ENCODE measurements at places on chromosomes 13 and 19.
A peak's percentile ranks its signal among the peaks of the same experiment; 100 is the strongest.

DNA sequence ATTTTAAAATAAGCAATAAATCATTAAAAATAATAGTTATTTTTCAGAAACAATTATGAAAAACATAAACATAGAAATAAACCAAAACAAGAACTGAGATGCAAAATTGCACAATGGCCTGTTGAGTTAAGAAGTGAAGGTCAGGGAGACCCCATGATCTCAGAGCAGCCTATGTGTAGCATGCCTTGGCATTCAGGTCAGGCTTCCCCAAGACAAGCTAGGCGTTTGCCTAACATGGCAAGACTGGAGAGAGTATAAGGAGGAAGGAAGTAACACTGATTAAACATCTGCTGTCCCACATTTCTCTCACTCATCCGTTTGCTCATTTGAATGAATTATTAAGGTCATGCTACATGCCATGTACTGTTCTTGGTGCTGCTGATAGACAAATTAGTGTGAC, 291.8 kb downstream of the TSHZ3 start:
- DNase-seq = no peak

- no peak for DNase-seq
These were observed 22.5 kb upstream of the ZNF845 start for GRCh38 chr19:53311044-53311443.

DNA sequence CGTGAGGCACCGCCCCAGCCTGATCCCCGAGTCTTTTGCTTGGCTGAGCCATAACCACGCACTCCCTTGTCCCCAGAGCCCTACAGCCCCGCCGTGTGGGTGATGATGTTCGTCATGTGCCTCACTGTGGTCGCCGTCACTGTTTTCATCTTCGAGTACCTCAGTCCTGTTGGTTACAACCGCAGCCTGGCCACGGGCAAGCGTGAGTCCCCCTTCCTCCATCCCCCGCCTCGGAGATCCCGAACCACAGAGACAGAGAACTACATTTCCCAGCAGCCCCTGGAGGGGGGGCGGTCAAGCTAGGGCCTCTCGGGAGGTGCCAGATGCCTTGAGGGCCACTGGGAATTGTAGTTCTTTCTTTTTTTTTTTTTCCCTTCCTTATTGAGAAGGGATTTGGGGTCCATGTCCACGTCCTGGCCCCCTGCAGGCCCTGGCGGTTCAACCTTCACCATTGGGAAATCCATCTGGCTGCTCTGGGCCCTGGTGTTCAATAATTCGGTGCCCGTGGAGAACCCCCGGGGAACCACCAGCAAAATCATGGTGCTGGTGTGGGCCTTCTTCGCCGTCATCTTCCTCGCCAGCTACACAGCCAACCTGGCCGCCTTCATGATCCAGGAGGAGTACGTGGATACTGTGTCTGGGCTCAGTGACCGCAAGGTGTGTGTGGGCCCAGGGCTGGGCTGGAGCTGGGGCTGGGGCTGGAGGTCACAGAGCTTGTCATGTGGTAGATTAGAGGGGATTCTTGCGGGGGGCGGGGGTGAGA, 25.9 kb downstream of the GRIN2D start:
- DNase-seq = peak; percentile 59

DNA sequence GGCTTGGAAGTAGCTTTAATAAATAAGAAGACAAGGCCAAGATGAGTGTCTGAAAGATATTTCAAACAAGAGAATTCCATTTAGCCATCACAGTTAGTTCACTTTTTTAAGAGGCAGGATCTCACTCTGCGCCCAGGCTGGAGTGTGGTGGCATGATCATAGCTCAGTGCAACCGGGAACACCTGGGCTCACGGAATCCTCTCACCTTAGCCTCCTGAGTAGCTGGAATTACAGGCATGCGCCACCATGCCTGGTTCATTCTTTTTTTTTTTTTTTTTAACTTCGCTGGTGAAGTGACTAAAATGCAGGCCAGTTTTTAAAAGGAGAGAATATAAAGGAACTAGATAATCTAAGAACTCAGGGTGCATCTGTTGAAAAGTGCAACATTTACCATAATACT, 200.3 kb downstream of the KCTD12 start:
- no peak for DNase-seq

GRCh38 chr13:39099231-39099630, 61.0 kb downstream of the NHLRC3 start:
- no peak for DNase-seq

DNA sequence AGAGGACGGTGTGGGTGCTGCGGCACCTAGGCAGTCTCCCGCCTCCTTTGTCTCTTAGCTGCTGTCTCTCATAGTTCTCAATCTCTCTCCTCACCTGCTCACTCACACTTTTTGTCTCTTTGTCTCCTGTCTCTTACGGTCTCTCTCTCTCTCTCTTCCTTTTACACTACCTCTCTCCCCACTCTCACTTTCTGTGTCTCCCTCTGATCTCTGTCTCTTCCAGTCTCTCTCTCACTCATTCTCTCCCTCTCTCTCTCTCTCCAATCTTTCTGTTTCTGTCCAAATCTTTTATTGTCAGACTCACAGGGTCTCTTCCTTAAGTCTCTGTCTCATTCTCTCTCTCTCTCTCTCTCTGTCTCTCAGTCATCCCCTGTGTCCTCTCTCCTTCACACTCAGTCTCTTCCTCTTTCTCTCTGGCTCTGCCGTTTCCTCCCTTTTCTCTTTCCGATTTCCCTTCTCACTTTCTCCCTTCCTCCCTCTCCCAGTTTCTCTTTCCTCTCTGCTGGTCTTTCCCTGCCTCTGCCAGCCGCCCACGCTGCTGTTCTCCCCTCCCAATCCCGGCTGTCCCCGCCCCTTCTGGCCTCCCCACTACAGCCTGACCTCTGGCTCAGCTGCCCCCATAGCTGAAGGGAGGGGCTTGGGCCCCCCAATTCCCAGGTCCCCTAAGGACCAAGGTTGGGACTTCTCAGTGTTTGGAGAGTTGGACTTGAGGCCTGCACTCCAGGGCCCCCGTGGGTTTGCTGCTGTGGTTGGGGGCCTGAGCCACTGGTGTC, at the start of gene PLEKHA4:
Gene PLEKHA4, minus strand, starts transcription at position 504 of the 773 bp plus-strand sequence. CDS start 997 bp downstream, outside the sequence.
- no peak for DNase-seq

- no peak for DNase-seq
These were observed 51.1 kb downstream of the HSPH1 start for GRCh38 chr13:31110617-31111016.

- no peak for DNase-seq
These were observed 7.6 kb downstream of the EFNB2 start for GRCh38 chr13:106527826-106528225.

DNA sequence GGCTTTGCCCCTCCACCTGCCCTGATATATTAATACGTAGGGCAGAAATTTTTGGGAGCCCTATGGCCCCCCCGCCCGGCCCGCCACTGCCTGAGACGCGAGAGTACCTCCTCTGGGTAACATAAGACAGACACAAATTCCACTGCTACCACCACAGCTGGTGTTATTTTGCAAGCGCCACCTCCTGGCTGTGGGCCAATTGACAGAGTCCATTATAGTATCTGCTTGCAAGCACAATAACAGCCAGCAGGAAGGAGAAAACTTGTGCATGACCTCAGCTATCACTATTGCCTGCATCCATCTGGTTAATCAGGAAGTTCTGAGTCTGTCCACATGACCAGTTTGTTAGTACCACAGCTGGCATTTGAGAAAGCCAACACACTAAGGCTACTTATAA, 25.3 kb upstream of the OR10H2 start:
- no peak for DNase-seq

GRCh38 chr19:1513499-1514294, 878 bp upstream of the ADAMTSL5 start:
- peak; percentile 53 for DNase-seq

DNA sequence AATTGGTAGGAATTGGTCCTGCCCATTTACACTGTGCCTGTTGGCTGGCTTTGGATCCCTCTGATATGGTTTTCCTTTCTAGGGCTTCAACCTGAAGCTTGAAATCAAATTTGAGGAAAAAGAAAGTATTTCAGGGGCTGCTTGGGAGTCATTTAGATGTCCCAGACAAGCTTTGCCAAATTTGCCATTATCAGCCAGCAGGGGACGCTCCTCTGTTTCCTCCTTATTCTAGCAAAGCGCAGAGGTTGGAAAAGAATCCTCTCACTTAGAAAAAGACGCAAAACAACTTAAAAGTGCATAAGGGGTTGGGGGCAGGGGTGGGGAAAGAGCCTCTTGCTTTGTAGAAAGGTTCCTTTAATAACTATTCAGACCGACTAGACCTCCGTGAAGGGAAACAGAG, 1211.1 kb upstream of the PCDH20 start:
- DNase-seq = no peak

DNA sequence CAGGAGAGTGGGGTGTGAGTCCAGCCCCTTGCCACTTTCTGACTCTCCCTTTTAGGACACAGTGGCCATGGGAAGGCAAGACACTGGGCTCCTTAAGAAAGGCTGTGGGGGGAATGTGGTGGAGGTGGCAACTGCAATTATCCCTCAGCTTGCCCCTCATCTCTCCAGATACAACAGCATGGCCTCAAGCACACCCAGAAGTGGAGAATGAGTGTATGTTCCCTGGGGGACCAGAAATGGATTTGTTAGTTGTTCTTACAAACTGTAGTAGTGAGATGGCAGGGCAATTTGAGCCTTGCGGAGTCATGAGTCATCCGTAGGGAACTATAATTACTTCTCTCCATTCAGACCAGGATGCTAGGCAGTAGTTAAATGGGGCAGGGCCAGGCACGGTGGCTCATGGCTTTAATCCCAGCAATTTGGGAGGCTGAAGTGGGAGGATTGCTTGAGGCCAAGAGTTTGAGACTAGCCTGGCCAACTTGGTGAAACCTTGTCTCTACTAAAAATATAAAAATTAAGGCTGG, 25.6 kb upstream of the CXCL17 start:
- DNase-seq = no peak

DNA sequence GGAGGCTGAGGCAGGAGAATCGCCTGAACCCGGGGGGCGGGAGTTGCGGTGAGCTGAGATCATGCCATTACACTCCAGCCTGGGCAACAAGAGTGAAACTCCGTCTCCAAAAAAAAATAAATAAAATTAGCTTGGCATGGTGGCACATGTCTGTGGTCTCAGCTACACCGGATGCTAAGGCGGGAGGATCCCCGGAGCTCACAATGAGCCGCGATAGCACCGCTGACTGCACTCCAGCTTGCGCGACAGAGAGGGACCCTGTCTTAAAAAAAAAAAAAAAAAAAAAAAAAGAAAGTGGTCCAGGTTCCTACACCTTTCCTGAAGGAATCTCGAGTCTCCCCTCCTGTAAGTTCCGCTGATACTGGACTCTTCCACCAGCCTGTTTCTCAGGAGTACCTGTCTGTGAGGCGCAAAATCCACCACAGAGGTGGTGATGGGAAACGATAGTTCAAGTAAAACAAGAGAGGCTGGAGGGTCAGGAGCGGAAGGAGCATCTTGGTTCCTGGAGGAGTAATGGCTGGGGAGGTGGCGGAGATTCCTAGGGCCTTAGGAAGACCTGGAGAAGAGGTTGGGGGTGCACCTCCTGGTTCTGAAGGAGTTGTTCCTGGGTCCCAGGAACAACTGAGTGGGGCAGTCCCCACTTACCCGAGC, 471 bp downstream of the FUT1 start:
- DNase-seq = peak; percentile 44

- DNase-seq = no peak
These were observed 100.0 kb downstream of the TSHZ3 start for GRCh38 chr19:31249217-31249616.

DNA sequence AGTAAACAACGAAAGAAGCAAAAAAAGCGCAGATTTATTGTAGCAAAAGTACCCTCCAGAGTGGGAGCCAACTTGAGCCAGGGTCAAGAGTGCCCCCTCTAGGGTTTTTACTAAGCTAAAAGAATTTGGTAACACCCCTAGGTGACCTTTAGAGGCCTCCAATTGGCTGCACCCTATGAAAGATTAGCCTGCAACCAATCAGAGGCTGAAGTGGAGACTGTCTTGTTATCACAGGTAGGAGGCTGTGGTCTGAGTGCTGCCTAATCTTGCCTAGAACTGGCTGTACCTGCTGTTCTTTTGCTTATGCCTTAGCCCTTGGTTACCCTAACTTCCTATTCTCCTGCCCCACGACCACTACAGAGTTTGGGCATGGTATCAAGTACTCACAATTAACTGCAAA, 38.3 kb downstream of the ANKRD10 start:
- DNase-seq = no peak

- DNase-seq = no peak
These were observed 146.3 kb downstream of the GPC5 start for GRCh38 chr13:91544723-91545122.

DNA sequence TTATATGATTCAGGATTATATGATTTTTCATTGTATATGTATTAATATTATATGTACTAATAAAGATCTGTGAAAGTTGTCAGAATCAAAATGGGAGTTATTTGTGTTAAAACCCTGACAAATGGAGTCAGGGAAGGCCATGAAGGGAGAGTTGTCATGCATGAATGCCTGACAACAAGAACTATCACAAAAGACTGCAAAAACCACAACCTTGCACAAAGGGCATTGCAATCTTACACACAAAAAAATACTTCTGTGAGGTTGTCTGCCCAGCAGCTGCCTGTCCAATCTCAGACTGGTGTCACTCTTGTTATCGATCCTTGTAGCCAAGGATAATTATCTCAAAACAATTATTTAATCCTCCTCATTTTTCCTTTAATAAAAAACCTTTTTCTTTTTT, 21.2 kb upstream of the RBM26 start:
- DNase-seq = no peak

- peak; percentile 31 for DNase-seq
These were observed 297.3 kb downstream of the ZNF536 start for GRCh38 chr19:30669329-30670010.

GRCh38 chr13:20571676-20572075, 4.7 kb downstream of the IFT88 start:
- DNase-seq = no peak

GRCh38 chr13:37679043-37679442, 80.5 kb upstream of the POSTN start:
- no peak for DNase-seq

GRCh38 chr13:20901668-20902437, 693 bp downstream of the XPO4 start:
- peak; percentile 13 for DNase-seq

All from T-helper 2 cell (primary cell).